Stimulated activated CD8-positive, alpha-beta memory T cell treated with anti-CD3 and anti-CD28 coated beads, Interleukin-2, amount 100 ng/mL, for 1 hour (primary cell): ENCODE measurements at places on chromosomes 6 and 20.

- DNase-seq: no peak
Measured at GRCh38 chr20:45967551-45968080, 4.4 kb downstream of the ZNF335 start.

GRCh38 chr6:121609281-121609680, 173.8 kb downstream of the GJA1 start:
- no peak for DNase-seq

GRCh38 chr6:158303210-158303731, 9.0 kb upstream of the TULP4 start:
- no peak for DNase-seq

GRCh38 chr20:2006452-2007361, 12.8 kb upstream of the PDYN start:
- DNase-seq: peak; percentile 2

- DNase-seq: no peak
Measured at GRCh38 chr20:61178551-61179071, 73.5 kb upstream of the CDH4 start.

- no peak for DNase-seq
Measured at GRCh38 chr20:21109144-21109543, 3.0 kb upstream of the LINC00237 start.

DNA sequence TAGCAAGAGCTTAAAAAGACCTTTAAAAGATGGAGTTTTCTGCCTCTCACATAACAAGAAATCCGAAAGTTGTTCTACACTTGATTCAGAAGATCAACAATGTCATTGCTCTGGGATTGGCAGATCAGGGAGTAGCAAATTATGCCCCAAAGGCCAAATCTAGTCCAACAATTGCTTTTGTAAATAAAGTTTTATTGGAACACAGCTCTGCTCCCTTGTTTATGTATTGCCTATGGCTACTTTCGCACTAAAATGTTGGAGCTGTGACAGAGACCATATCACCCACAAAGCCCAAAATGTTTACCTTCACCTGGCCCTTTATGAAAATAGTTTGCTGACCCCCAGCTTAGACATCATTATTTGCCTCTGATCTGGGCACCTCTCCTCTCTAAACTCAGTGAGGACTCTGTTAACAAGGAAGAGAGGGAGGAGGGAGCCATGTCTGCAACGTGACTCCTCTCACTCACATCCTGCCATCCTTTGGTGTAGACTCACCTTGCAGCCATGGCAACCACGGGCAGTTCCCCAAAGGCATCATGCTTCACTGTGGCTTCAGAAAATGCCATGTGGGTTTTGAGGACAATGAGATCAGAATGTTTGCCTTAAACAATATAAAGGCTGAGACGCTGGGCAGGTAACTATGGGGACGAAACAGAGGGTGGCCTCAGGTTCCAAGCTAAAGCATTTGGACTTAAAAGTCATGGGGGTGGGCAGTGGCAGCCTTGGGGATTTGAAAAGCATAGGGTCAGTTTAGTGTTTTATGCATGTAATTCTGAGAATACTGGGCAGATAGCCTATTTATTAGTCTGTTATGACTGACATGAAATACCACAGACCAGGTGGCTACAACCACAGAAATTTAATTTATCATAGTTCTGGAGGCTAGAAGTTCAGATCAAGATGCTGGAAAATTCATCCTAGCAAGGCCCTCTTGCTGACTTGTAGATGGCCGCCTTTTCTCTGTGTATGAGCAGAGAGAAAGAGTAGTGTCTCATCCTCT, 149.7 kb upstream of the TNFAIP3 start:
- DNase-seq: peak; percentile 55

DNA sequence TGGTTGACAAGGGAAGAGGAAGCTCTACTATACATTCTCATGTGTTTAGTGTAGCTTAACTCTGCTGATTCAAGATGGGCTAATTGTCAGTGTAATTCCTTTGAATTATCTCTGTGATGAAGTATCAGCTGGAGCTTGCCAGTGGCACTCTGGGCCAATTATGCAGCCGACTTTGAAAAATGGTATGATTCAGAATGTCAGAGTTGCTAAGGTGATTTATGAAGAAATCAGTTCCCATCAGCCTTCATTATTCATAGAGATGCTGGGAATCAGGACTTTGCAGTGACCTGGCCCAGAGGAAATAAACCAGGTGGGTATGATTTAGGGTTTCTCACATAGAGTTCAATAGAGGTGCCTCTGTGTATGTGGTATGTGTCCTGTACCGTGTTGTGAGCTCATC, 33.4 kb downstream of the KCNS1 start:
- DNase-seq: no peak

- DNase-seq: no peak
Measured at GRCh38 chr6:26021001-26021349, 58.4 kb downstream of the TRIM38 start.

- DNase-seq: peak; percentile 11
Measured at GRCh38 chr20:34069341-34070078, 42.5 kb downstream of the EIF2S2 start.

DNA sequence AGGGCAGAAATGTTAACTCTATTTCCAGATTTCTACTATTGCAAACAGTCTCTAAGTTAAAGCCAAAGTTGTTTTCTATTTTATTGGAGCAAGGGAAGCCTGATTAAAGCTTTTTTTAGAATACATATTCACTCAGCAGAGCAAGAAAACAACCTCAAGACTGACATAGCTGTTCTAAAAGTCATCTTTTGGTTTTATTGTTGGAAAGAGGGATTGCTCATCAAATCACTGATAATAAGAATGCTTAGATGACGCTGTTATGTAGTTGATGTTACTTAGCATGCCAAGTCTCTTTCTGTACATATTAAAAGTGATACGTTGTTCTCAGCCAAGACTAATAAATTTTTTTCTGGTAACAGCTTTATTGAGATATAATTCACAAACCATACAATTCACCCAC, 172.6 kb upstream of the LAMA2 start:
- no peak for DNase-seq

DNA sequence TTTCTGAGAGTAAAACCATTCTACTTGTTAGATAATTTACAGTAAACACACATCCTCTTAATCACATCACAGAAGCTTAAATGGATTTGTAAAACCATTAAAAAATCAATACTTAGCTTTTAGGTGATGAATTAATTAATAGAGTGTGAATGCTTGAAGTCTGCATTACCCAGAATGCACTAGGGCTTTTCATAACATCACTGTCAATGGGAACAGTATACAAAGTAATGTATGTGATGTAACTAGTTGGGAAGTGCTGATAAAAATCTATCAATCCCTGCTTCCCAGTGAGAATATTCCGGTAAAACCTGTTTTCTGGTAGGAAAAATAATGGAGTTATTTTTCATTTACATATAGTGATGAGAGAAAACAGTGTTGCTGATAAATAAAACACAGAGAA, 23.1 kb upstream of the HDGFL1 start:
- DNase-seq: no peak

DNA sequence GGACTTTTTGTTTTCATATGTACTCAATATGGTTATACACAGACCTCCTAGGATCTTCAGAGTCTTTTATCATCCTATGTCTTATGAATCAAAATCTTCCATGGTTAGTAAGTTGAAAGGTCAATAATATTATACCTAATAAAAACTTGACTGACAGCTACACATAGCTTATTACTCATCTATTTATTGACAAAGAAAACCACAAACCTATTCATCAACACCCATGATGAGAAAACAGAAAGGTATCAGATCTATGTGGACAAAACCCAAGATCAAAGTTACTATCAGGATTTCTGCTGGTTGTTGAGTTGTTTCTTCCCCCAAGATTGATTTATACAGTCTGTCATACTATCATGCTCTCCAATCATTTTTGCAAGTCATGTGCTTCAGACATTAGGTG, 460.1 kb upstream of the MANEA start:
- DNase-seq: no peak

- DNase-seq: no peak
Measured at GRCh38 chr6:165543781-165544180, 119.3 kb downstream of the PDE10A start.

DNA sequence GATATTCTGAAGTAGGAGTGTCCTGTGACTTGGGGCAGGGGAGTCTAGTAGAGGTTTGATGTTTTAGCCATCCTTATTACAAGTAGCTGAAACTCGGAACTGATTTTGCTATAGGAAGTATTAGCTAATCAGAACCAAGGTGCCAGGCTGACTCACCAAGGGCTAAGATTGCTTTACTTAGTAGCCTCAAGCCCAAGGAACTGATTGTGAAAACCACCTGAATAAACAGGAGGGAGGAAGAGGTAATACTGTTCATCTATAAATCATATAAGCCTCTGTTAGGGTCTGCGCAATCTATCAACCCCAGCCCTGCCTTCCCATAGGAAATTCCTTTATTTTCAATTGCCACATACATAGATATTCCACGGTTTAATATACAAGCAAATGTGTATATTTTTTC, 54.4 kb downstream of the GNAS start:
- DNase-seq: no peak
